ENCODE measurements at places on chromosomes 3 and 15.
A peak's percentile ranks its signal among the peaks of the same experiment; 100 is the strongest.

GRCh38 chr3:6736836-6737629 is 123.9 kb upstream of the GRM7 start:
- no peak for DNase-seq

DNA sequence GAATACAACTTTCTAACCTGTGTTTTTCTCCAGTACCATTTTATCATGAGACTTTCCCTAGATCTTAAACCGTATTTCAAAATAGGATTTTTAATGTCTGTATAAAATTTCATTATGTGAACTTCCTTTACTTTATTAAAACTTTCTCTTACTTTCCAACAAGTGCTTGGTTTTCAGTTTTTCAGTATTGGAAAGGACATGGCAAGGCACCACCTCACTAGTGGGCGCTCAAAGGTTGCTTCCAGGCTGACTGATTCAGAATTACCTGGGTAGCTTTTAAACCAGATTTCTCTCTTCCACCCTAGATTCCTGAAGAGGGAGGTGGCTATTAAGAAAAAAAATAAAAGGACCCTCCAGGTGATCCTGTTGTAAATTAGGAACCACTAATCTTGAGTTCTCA is 236.6 kb downstream of the SOX2 start:
- peak; percentile 63 for DNase-seq

- peak; percentile 94 for DNase-seq
Observed at GRCh38 chr15:26773067-26773877, 406 bp upstream of the GABRB3 start.

DNA sequence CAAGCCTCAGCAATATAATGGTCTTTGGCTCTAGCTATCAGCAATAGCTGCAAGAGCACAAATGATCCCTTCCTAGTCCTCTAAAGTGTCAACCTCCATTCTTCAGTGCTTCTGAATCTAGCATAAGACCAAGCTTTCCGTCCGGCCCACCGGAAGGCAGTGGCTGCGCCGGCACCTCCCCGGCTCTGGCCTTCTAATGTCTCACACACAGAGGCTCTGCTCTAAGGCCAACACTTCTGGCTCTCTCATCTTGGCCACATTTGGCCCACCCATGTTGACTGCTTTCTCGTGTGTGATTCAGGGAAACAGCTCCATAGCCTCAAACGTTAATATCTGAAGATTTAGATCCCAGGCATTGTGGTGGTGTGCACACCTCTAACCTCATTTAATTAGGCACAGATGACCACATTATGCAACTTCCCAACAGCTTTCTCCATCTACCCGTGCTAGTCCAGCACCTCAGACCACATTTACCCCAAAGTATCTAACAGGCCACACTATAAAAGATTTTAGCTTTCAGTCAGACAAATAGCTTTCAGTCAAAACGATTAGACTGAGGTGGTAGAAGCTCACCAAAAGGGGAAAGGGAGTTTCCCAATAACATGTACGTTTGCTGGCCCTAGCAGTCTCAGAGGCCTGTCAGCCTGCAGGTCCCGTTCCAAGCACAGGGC is 19.3 kb downstream of the SLC51A start:
- no peak for DNase-seq

DNA sequence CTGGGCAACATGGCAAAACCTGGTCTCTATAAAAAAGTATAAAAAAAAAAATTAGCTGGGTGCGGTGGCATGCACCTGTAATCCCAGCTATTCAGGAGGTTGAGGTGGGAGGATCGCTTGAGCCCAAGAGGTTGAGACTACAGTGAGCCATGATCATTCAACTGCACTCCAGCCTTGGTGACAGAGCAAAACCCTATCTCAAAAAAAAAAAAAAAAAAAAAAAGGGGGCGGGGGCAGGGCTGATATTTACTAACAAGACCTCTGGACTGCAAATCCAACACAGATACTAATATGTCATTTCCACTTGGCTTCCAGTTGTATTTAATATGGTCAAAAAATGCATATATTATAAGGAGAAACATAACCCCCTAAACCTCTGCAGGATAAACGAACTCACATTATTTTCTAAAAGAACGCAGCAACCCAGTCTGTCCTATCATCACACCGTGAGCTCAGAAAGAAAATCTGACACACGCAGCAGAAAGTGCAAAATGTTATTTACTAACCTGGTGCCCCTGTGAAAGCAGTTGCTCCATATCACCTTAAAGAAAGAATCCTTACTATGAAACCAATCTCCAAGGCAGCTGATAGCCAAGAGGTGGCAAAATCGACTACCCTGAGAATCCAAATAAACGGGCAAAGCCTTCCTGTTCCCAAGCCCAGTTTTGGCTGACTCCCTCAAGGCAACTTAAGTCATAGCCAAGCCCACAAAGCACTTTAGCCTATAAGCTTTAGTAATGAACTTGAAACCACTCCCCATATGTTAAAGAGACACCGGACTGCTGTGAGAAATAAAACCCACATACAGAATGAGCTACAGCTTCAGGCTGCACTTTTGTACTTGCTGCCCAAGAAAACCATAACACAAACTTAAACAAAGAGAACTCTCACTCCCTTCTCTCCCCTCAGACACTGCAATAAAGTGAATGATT is 39.3 kb downstream of the PLD1 start:
- peak; percentile 52 for DNase-seq

- no peak for DNase-seq
Observed at GRCh38 chr3:32026593-32026992, 45.0 kb downstream of the ZNF860 start.

DNA sequence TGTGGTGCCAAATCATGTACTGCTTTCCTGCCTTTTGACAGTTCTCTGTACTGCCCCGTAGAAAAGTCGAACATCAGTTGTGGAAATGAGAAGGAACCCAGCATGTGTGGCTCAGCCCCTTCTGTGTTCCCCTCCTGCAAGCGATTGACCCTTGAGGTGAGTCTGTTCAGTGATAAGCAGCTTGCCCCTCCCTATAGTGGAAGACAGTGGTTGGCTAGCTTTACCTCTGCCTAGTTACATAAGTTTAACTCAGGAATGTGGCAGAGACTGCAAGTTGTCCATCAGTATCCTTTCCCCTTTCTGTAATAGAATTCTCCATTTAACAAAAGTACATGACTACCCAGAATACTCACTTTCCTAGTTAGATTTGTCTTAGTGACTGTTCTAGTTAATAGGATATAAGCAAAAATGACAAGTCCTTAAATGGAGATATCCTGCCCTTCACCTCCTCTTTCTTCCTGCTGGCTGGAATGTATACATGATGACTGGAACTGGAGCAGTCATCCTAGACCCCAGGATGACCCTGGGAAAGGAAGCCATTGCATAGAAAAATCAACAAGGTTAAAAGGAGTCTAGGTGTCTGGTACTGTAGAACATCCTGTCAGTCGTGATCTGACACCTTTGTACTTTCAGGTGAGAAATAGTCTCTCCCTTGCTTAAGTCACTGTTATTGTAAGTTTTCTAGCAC is 10.6 kb downstream of the SETMAR start:
- no peak for DNase-seq

GRCh38 chr15:93195109-93195508 is 106.1 kb upstream of the RGMA start:
- no peak for DNase-seq

DNA sequence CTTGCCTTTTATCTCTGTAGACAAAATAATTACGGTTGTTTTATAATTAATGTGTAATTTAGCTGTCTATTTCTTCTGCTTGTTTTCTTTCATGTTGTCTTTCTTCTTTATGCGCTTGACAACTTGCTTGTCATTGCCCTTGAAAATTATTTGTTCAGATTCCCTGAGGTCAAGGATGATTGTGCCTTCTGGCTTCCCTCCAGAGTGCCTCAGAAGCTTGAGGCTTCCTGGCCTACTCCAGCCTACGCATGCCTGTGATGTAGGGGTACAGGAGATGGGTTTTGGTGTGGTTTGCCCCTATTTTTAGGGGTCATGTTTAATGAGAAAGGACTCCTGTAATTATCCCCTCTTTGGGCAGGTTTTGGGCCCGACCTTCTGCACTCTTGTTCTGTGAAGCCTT is 231.5 kb downstream of the SV2B start:
- no peak for DNase-seq

GRCh38 chr3:160577556-160578195 is 12.3 kb upstream of the KPNA4 start:
- peak; percentile 48 for DNase-seq

DNA sequence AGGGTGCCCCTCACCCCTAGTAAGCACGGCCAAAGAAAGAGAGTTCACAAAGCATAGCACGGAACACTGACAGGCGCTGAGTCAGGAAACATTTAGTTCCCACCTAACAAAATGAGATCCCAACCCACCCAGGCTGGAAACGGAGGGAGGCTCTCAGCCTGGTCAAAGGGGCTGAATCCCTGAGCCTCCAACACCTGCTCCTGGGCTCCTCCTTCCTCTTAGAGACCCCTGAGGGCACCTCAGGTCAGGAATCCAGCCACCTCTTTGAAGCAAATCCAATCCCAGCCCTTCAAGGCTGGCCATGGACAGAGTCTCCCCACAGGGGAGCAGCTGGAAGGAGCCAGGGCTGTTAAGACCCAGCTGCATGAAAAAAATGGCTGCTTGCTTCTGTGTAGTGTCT is 154.4 kb upstream of the HES1 start:
- no peak for DNase-seq

- DNase-seq: no peak
Observed at GRCh38 chr15:55094136-55094535, 102.6 kb downstream of the RSL24D1 start.

All from H7 (cell line).